ENCODE measurements at places on chromosomes 2 and 18.

DNA sequence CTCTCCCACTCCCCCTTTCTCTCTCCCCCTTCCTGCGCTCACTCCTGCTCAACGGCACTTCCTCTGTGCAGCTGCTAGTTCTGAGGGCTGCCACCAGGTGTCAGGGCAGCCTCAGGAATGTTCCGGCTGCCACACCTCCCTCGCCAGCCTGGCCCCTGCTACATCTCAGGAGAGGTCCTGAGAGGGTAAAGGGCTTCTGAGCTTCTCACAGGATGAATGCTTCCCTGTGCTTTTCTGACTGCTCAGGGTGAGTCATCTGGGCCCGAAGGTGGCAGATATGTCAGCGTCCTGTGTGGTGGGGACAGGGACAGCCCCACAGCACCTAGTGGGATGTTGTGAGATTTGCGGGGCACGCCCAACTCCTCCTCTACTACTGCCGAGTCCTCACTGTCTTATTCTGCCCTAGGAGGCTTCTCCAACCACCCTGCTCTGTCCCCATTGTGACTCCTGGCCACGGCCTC, 49.0 kb downstream of the PLEKHB2 start:
- peak; percentile 83 for DNase-seq

- DNase-seq: no peak
Observed at GRCh38 chr2:152890736-152891135, 172.3 kb downstream of the ARL6IP6 start.

DNA sequence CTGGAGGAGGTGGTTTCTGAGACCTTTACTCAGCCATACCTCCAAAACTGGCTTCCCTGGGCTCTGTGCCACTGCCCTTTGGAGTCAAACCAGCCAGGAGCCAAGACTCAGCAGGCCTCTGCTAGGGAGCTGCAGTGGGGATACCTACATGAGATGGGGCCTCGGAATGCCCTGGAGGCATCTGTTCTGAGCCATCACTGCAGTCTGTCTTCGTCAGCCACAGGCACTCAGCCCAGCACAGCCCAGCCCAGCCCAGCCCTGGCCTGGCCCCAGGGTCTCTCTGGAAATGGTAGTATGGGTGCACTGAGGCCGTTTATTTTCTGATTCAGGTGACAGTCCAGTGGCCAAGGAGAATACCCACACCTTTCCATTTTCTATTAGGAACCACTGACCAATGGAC, 209.8 kb downstream of the CELF4 start:
- no peak for DNase-seq

- no peak for DNase-seq
Observed at GRCh38 chr2:59004621-59005020, 763.5 kb upstream of the FANCL start.

- no peak for DNase-seq
Observed at GRCh38 chr18:10234912-10235660, 219.3 kb upstream of the APCDD1 start.

DNA sequence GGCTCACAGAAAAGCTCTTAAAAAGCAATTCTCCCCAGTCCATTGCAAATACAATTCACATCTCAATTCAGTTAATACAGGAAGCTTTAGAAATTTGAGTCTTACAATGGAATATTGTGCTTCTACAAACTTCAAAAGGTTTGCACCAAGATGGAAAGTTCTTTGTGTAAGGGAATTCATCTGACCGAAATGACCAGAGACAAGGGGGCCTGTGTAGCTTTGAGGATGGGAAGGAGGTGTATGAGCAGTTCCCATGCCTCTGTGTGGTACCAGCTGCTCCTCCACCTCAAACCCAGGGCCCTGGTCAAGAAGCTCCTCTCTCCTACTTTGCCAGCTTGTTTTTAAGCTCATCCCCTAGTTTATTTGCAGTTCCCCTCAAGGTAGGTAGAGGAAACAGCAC, 312.8 kb upstream of the PKDCC start:
- DNase-seq: no peak

DNA sequence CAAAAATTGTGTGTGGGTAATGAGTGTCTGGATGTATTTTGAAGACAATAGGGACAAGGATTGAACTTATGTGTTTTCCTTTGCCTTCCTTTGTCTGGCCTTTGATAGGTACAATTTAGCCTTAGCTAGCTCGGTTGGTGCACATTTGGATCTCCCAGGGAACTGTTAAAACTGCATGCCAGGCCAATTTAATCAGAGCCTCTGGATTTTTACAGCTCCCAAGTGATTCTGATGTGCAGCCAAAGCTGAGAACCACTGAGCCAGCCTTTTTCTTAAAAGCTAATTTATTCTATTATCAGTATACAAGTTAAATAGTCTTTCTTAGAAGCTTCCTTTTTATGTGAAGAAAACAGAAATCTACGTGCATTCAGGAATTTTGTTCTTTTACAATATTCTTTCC, 25.0 kb downstream of the PLEK start:
- no peak for DNase-seq

- no peak for DNase-seq
Observed at GRCh38 chr2:76075126-76075525, 364.4 kb upstream of the GCFC2 start.

DNA sequence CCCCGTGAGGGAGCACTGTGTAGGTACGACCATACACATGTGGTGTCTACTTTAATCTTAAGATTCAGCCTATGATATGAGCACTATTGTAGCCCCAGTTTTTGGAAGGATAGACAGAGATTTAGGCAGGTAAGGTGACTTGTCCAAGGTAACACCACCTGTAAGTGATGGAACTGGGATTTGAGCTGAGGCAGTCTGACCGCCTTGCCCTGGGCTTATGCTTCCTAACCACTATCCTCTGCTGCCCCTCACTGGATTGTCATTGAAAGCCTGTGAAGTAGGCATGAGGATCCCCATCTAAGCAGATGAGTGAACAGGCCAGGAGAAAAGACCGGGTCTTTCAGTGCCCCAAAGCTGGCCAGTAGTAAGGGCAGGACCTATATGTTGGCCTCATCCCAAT, 343.8 kb downstream of the CYRIA start:
- DNase-seq: no peak

DNA sequence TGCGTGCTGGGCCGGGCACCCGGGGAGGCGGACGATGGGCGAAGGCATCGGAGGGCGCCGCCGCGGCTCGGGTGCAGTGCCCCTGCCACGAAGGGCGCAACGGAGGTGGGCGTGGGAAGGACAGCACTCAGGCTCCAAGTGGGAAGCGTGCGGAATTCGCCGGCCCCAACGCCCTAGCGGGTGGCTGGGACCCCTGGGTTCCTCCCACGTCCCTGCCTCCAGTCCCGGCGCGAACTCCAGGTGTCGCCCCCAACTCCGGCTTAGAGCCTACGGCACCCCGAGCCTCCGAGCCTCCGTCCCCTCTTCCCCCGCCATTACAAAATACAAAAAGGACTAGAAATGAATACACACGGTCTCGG, 1.3 kb downstream of the CYP27C1 start:
- DNase-seq: no peak

DNA sequence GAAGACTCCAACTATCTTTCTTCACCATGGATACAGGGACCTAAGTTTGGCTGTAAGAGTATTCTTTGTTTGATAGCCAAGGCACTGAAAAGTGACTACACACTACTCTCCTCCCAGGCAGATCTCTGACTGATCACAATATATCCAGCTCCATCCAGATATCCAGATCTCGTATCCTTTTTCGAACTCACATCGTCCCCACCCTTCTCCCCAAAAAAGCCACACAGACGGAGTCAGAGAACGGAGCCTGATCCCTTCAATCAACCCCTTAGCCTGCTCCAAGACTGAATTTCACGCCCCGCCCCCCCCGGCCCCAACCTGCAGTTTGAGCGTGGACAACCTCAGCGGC, 533 bp downstream of the DHX57 start:
- DNase-seq: no peak

DNA sequence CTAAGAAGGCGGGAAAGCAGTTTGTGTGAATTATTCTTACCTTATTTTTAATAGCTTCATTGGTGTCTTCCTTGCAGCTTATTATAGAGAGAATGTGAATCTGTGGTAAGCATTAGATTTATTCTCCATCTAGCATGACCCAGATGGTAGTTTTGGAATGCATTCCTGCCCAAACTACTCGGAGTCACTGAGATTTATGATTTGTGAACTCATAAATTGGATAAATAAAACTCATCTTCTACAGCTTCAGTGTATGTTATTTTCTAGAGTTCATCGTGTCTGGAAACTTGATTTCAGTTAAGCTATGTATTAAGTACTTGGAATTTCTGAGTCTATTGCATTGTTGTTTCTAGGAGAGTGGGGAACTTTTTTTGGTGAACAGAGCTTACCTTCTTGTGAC, 170.5 kb downstream of the FAM210A start:
- no peak for DNase-seq

DNA sequence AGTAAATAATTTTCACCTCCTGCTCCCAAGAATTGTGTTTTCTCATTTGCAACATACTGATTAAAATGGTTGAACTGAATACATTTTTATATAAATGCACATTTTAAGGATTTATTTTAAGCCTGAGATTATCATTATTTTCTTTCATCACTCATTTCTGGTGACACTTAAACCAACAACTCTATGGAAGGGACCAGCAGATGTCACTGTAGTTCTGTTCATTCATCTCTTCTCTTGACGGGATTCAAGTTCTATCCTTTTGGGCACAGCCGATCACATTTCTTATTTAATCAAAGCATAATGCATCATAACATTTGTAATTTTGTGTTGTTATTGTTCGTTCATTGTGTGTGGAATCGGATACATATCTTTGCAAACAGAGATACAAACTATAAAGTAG, 417.9 kb downstream of the HRH4 start:
- DNase-seq: no peak

GRCh38 chr2:40415391-40415790, 36.5 kb downstream of the SLC8A1 start:
- DNase-seq: no peak

- no peak for DNase-seq
Observed at GRCh38 chr2:24076849-24077534, 866 bp upstream of the SF3B6 start.

DNA sequence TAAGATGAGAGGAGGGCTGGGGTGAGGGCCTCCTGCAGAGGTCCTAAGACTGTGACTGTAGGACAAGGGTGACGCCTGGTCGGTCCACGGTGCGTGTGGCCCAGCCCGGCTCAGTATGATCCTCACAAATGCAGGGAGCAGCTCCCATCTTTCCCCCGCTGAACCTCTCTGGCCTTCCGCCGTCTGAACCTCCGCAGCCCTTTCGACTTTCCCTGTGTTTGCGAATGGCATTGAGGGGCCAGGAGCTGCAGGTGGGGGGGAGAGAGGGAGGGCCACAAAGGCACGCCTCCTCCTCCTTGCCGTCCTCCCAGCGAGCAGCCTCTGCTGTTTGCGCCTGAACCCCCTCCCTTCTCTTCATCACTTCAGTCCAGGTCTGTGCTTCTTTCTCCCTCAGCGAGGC, 68.6 kb upstream of the PXDN start:
- no peak for DNase-seq

DNA sequence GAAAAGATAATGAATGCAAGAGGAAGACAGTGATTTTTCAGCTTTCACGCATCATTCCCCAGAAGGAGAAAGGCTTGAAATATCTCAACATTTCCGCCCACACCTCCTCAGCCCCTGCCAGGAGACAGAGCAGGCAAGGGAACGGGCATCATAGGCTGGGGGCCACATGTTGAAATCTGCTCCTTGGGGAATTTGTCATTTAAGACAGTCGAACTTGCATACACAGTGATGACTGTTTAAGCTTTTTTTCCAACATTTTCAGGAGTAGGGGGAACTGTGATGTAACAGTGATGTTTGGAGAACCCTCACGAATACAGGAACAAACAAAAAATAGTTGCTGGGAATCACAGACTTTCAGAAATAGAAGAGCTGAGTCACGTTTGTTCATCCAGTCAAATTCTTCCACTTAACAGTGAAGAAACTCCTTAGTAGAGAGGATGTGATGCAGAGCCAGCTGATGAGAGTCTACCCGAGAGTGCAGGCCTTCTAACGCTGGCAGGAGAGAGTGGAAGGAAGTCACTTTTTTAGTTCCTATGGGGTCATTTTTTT, 266.8 kb downstream of the ALPK2 start:
- no peak for DNase-seq

DNA sequence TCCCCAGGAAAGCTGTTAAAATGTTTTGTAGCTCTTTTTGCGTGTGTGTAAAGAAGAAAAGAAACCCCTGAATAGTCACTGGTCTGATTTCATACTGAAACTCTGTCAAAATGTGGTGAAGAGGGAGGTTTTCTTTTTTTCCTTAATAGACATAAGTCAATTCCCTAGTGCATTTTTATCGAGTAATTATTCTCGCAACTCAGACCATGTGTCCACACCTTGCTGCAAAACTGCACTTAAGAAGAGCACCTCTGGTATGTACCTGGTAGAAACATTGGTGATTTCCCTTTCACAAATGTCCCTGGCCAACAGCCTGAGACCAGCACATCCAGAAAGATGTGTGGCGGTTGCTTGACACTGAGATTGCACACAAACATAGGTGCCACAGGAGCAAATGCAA, 159.9 kb downstream of the ZNF521 start:
- no peak for DNase-seq

DNA sequence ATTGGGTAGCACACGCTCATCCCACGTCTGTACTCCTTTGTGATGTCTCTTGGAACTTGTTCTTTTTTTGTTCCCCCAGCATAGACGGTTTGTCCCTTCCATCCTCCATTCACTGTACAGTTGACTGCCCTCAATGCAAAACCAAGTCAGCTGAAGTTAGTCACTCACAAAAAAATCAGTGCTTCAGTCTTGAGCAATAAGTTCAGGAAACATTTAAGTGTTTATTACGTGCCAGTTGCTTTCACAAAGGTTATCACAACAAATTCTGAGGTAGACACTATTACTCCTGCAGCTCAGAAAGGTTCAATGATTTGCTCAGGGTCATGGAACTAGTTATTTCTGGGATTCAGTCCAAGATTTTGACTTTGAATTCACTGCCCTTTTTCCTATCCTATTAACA, 102.2 kb downstream of the PDE1A start:
- no peak for DNase-seq

GRCh38 chr2:46943881-46944798, 28.5 kb upstream of the MCFD2 start:
- peak; percentile 79 for DNase-seq

DNA sequence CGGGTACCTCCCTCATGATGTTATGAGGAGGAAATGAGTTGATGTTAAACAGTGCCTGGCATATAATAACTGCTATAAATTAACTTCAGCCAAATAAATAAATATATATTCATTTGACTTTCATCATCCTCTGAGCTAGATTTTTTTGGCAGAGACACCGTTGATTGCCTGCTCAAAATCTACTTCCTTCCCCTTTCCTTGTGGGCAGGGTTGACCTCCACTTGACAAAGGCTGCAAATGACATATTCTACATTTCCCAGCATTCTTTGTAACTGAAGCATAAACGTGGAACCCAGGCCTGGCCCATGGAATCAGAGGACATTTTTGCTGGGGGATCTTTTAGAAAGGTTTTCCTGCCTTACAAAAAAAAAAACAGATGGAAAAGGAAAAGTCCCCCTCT, 177.8 kb downstream of the TXNL1 start:
- DNase-seq: no peak

- DNase-seq: no peak
Observed at GRCh38 chr2:146844226-146844990, 1000.4 kb upstream of the ACVR2A start.

DNA sequence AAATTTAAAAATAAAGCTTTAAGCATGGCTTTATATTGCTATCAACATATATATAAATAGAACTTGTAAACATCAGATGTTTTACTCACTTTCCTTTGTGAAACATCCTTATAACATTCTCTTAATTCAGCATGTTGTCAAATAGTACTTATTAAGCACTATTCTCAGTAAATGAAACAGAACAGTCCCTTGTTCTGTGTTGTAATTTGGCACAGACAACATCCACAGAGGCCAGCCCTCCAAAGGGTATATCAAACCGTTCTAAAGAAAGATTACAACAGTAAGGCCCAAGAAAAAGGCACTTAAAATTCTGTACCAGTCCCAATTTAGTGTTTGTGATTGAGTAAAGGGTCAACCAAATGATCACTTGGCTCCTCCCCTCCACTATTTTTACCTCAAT, 46.0 kb downstream of the GAREM1 start:
- no peak for DNase-seq

Measured in activated CD8-positive, alpha-beta memory T cell treated with anti-CD3 and anti-CD28 coated beads for 24 hours (primary cell).